ENCODE measurements at places on chromosomes 3 and 15.

GRCh38 chr3:44421280-44421679, 56.2 kb downstream of the ZNF445 start:
- no peak for DNase-seq

- no peak for DNase-seq
Measured at GRCh38 chr15:87763837-87764236, 492.7 kb downstream of the NTRK3 start.

DNA sequence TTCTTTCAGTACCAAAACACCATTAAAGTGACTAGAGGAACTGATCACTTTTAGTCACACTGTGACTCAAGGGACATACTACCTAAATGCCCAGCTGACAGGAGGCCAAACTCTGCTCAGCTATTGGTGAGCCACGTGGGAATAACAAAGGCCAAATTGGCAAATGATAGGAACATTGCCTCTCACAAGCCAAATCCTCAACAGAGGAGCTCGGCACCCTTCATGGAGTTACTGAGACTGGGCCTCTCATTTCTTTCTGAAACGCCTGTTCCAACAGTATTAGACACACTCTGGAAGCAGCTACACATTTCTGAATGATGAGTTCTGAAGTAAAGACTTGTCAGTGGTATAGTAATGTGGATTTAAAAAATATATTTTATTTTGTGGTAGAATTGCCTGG, 166.0 kb upstream of the COL8A1 start:
- DNase-seq, result no peak

- no peak for DNase-seq
Measured at GRCh38 chr3:61092870-61093269, 158.4 kb downstream of the FHIT start.

- no peak for DNase-seq
Measured at GRCh38 chr3:193843474-193844301, 250.7 kb downstream of the OPA1 start.

GRCh38 chr3:153244961-153245360, 82.9 kb downstream of the RAP2B start:
- no peak for DNase-seq

DNA sequence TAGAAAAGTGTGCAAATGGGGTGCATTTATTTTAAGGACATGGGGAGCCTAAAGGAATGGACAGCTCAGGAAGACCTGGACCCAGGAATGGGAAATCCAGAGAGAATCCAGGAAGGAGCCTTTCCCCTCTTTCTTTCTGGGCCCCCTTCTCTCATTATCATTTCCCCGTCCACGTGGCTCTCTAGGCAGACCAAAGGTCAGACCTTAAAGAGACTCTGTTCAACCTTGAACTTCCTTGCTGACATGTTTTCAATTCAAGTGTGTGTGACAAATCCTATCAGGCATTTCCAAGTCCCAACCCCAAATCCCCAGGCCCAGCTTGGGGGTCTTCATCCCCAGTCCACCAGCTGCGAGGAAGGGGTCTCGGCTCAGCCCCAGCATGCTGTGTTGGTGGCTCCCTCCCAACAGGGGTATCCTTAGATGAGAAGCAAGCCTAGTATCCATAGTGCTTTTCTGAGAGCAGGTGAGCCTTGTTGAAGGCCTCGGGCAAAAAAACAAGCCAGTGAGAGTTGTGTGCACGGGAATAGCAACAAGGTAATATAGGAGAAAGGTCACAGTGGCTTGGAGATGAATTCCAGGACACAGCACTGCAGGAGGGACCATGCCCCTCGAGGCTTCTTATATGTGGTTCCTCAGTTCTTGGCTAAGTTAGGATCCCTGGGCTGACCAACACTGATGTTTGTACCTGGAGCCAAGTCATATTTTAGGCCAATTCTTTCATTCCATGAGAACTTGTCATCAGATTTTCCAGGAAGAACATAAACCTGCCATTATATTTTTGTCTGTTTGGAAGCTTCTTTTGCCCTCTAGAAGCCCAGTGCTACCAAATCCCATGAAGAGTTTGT, 130.0 kb downstream of the ASB7 start:
- DNase-seq, result no peak

DNA sequence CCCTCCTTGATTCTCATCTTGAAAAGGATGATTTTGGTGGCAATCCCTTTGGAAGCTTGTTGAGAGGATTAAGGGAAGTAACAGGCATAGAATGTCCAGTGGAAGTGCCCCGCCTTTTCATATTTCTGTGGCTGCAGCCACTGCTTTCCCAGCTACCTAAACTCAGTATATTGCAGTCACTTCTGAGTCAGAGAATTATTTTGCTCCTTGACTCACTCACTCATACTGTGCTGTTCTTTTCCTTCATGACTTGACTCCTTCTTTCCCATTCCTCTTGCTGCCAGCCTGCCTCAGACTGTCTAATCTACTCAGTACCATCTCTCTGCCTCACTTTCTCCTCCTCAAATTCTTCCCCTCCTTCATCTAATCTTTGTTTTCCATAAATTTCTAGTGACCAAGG, 26.5 kb upstream of the POLR2M start:
- DNase-seq, result no peak

- no peak for DNase-seq
Measured at GRCh38 chr15:75156326-75157215, 45.1 kb upstream of the C15orf39 start.

GRCh38 chr3:115019900-115020299, 127.2 kb downstream of the ZBTB20 start:
- DNase-seq, result no peak

- no peak for DNase-seq
Measured at GRCh38 chr3:192079098-192079497, 618.1 kb downstream of the PYDC2 start.

- DNase-seq, result no peak
Measured at GRCh38 chr3:64345371-64345770, 120.1 kb upstream of the PRICKLE2 start.

GRCh38 chr3:147388700-147389580, 17.4 kb downstream of the ZIC4 start:
- DNase-seq, result no peak

GRCh38 chr3:13288732-13289718, 131.1 kb downstream of the NUP210 start:
- DNase-seq, result no peak
